ENCODE measurements at places on chromosomes 1 and 21.

DNA sequence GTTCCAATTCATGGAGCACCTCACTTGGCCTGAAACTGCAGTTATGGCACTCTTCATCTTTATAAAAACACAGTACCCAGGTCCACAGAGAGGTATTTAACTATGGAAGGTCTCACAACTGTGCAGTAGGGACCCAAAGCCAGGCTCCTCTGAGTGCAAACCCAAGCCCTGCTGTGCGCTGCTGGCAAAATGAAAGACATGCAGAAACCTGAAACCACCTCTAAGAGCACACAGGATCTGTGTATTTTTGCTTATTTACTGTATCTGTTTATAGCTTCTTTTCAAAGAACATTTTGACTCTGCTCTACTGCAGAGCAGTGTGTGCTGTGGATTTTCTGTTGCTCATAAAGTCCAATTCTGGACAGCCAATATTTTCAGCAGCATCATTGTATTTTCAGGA, 166.6 kb downstream of the DSCAM start:
- DNase-seq = no peak

GRCh38 chr1:162147760-162148159, 78.3 kb downstream of the NOS1AP start:
- DNase-seq = no peak

DNA sequence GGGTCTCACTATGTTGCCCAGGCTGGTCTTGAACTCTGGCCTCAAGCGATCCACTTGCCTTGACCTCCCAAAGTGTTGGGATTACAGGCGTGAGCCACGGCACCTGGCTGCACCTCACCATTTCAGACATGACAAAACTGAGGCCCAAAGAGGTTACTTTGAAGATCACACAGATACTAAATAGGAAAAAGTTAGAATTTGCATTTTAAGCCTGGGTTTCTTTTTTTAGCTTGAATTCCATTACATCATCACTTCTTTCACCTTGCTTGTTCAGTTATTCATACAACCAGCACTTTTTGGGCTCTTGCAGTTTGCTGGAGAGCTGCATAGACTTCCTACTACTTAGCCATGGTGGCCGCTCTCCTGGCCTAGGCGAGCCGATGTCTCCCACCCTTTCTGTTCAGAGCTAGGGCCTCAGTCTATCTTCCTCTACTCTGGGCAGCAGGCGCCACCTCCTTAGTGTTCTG, 16.3 kb upstream of the CD2 start:
- DNase-seq = peak; percentile 69

- peak; percentile 19 for DNase-seq
Measured at GRCh38 chr1:152112101-152112884, 3.0 kb downstream of the TCHH start.

- DNase-seq = no peak
Measured at GRCh38 chr1:234108921-234109320, 204.4 kb downstream of the SLC35F3 start.

DNA sequence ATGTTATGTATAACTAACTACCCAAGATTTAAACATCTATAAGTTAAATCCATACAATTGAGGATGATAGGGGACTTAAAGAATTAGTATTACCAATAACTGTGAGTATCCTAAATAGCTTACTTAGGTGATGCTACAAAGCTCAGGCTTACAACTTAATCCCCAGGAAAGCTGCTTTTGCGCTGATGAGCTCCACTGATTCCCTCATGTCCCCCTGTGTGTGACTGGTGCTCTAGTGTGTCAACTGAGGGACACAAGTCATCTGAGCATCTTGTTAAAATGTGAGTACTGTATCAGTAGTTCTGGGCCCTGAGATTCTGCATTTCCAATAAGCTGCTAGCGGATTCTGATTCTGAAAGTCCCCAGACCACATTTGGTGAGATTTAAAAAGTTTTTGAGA, 1458.8 kb downstream of the MRPL39 start:
- no peak for DNase-seq

DNA sequence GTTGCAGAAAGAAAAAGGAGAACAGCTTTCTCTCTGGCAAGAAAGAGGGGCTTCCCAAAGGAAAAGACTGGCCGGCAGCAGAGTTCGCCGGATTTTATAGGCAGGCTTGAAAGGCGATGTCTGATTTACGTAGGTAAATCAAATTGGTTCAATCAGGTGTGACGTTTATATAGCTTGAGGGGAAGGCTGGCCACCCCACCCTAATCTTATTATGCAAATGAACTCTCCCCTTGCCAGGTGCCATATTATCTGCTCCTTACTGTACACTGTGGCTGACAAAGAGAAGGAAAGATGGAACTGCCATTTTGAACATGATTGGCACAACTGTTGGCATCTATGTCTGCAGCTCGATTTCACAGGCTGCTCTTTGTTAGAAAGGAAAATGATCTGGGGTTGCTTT, 16.8 kb upstream of the INTS3 start:
- no peak for DNase-seq

GRCh38 chr1:156625436-156626078, 6.3 kb downstream of the HAPLN2 start:
- peak; percentile 82 for DNase-seq

DNA sequence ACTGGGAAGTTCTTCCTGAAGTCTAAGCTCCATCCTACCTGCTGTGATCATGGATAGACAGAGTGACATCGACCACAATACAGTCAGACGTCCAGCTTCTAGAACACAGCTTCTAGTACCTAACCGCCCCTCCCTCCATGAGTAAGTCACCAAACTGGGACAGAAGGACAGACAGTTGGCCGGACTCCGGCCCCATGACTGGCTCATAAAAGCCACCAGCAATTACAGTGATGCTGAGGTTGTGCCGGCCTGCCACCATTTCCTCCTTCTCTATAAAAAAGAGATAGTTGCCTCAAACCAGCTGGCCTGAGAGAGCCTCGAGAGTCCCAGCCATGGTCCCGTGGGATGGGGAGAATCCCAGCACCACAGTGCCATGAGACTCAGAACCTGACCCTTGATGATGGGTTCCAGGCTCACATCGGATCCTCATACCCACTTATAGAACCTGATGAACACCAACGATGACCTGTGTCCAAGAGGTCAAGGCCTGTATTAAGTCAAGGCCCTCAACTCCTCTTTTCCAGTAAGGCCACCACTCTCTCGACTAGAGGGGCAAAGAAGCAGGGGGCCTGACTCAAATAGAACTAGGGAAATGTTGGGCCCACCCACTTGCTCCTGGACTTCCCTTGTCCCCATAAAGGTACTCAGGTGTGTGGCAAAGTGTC, 3.4 kb downstream of the MEF2D start:
- DNase-seq = no peak

GRCh38 chr1:146013559-146013922, 8.0 kb downstream of the HJV start:
- DNase-seq = no peak

DNA sequence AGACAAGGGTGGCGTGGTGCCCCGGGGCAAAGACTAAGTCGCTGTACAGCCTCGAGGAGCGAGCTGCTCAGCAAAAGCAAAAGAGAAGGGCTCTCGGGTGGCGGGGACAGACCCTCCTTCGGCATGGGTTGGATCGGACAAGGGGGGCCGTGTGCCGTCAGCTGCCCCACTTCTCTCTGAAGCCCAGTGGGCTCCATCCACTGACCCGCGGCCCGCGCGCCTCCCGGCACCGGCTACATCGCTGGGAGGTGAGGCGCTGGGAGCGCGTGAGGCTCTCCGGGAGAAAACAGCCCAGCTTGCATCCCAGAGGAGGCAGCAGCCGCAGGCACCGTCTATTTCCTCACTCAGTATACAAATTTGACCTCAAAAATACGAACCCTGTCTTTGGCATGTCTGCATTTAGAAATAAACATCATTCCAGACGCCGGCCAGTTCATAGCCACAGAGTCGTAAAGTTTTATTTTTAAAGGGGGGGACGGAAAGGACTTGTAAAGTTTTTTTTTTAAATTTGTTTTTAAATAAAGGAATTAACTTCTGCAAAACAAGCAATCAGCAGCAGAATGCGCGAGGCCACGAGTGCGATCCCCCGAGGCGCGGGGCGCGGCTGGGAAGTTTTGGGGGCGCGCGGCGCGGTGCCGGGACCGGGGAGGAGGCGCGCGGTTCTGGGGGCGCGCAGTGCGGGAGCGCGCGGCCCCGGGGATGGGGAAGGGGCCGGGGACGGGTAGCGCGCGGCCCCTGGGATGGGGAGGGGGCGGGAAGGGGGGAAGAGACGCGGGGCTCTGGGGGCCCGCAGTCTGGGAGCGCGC, 689 bp upstream of the GPR137B start:
- peak; percentile 23 for DNase-seq

DNA sequence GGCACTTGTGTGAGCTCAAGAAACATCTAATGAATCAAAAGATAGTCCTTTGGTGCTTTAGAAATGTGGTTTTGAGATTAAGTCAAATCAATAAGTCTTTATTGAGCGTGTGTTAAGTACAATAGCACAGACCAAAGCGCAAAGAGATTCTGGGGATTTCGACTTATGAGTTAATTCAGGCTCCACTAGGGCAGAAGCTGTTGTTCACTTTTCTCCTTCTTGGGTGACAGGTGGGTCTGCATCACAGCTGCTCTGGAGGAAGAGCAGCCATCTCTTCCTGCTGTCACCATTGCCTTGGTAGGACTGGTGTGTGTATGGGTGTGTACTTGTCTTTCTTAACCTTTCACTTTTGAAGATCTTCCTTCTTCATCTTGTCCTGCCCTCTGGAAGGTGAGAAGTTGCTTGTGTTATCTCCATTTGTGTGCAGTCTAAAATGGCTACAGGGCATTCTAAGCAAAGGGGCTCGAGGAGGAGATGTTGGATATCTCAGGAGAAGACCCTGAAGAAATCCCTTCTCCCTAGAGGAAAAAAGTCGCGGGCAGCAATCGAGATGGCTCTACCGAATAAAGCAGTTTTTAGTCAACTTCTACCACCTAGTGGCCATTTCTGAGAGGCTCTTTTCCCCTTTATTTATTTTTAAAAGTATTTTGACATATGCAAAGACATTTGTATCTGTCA, 22.9 kb upstream of the DISC1 start:
- peak; percentile 29 for DNase-seq

DNA sequence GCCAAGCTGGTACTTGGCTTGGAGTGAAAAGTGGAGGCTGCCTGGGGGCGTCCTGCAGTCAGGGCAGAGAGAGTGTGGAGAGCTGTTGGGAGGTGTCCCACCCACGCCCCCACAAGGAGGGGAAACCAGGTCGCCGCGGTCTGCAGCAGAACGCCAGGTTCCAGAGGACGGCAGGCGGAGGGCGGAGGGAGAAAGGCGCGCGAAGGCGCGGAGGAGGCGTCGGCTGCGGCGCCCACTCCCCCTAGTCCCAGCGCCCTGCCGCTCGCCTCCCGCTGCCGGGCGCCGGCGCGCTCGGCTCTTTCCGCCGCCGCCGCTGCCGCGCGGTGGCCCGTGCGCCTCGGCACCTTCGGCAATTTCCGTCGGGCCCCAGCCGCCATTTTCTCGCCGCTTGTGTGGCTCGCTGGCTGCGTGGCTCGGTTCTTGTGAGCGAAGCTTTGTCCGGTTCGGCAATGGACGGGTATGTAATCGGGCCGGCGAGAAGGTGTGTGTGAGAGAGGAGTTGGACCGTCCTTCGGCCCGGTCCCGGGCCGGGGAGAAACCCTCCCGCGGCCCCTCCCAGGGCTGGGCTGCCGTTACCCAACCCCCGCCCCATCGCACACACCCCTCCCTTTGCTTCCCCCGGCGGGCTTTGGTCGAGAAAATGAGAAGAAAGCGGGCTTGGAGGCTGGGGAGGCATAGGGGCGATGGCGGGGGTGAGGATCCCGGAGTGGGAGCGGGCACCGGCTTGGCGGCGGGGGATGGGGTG, at the start of gene PTBP2:
Gene PTBP2, plus strand, starts transcription at position 369 of the 745 bp plus-strand sequence. Its CDS starts 81 bp downstream, at position 450.
- DNase-seq = peak; percentile 88

- peak; percentile 26 for DNase-seq
Measured at GRCh38 chr1:89198081-89198480, 661 bp downstream of the GBP4 start.

DNA sequence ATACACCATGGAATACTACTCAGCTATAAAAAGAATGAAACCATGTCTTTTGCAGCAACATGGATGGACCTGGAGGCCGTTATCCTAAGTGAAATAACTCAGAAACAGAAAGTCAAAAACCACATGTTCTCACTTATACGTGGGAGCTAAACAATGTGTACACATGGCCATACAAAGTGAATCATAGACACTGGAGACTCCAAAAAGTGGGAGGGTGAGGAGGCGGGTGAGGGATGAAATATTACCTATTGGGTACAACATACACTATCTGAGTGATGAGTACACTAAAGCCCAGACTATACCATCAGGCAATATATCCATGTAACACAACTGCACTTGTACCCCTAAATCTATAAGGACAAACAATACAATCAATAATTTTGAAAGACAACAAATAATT, 39.5 kb upstream of the FAM20B start:
- DNase-seq = no peak

GRCh38 chr1:100609849-100610248, 71.9 kb downstream of the GPR88 start:
- no peak for DNase-seq

DNA sequence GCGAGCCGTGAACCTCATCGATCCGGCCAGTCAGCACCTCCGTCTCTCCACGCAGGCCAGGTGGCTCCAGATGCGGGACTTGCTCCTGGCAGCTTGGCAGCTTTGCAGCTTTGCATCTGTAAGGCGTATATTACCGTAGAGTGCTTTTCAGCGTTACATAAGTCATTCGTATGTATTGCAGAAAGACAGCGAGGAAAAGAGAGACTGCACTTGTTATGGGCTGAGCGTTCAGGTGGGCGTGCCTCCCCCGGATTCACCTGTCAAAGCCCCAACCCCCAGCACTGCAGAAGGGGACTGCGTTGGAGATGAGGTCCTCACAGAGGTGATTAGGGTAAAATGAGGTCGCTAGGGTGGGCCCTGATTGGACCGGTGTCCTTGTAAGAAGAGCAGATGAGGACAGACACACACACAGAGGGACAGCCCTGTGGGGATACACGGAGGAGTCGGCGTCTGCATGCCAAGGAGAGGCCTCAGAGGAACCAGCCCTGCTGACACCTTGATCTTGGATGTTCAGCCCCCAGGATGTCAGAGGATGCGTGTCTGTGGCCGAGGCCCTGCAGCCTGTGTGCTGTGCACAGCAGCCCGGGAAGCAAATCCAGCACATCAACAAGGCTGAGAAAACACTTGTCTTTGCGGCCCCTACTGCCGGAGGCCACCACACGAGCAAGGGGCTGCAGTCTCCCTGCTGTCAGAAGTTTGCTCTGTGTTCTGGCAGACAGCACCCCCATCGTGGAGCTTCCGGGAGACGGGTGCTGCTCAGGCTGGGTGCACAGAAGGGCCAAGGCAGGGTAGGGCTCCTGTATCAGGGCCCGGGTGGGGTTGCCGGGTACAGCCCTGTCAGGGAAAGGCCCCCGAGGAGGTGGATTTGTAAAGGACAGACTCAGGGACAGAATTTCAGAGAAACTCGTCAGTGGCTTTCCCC, 10.9 kb upstream of the AGPAT3 start:
- DNase-seq = no peak

DNA sequence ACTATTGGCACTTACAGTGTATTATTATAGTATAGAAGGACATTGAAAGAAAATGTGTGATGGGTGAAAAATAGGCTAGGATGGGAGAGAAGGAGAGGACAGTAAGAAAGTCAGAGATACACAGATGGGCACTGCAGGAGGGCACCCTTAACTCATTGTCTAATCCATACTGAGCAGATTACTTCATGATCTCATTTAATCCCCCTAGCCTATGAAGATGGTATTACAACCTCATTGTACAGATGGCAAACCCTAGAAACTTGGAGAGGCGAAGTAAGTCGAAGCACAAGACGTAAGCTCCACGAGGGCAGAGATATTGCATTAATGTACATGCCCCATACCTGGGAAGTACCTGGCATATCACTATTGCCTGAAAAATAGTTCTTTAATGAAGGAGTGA, 346.9 kb upstream of the DAB1 start:
- no peak for DNase-seq
